ENCODE measurements at places on chromosomes 6 and 20. TPM values are rescaled to one million over a fixed set of nuclear protein-coding genes. Genes with fewer than 3 reads are reported as not detected.

The NMBR gene
- not detected for total RNA-seq

The CRISP2 gene
- total RNA-seq, result not detected

The DAAM2 gene
- not detected for total RNA-seq

The ULBP1 gene
- 0.82 TPM for total RNA-seq

The CLPSL1 gene
- total RNA-seq, result not detected

The TMEM217 gene
- total RNA-seq, result 2.7 TPM

The TNF gene
- 58.8 TPM for total RNA-seq

The BTNL2 gene
- not detected for total RNA-seq

The FAM110A gene
- 34.3 TPM for total RNA-seq

The ACSS1 gene
- 44.4 TPM for total RNA-seq

The NOTCH4 gene
- 0.61 TPM for total RNA-seq

The TRERF1 gene
- total RNA-seq, result 16.2 TPM

The TRIM38 gene
- total RNA-seq, result 28.2 TPM

The IL20RA gene
- not detected for total RNA-seq

The MCCD1 gene
- not detected for total RNA-seq

The NKX2-4 gene
- total RNA-seq, result not detected

The CLVS2 gene
- not detected for total RNA-seq

The CST2 gene
- total RNA-seq, result not detected

The KCNQ5 gene
- 7.8 TPM for total RNA-seq

The TRDN gene
- not detected for total RNA-seq

The ADGRB3 gene
- total RNA-seq, result 0.33 TPM

The SPATS1 gene
- not detected for total RNA-seq

The KIF25 gene
- total RNA-seq, result not detected

The SNX21 gene
- total RNA-seq, result 0.96 TPM

The SRMS gene
- not detected for total RNA-seq

The SLC32A1 gene
- not detected for total RNA-seq

The PRDM13 gene
- total RNA-seq, result not detected

The LY86 gene
- 1.2 TPM for total RNA-seq

The IL17A gene
- not detected for total RNA-seq

The SNX3 gene
- 68.8 TPM for total RNA-seq

The PRKN gene
- total RNA-seq, result not detected

The BEND3 gene
- 4.7 TPM for total RNA-seq

The SLC22A16 gene
- total RNA-seq, result not detected

Data from activated CD8-positive, alpha-beta memory T cell treated with anti-CD3 and anti-CD28 coated beads, Interleukin-2, amount 10 ng/mL, durations not matched to agents 7 days and 5 days (primary cell).